ENCODE measurements at places on chromosomes 7 and 10.

DNA sequence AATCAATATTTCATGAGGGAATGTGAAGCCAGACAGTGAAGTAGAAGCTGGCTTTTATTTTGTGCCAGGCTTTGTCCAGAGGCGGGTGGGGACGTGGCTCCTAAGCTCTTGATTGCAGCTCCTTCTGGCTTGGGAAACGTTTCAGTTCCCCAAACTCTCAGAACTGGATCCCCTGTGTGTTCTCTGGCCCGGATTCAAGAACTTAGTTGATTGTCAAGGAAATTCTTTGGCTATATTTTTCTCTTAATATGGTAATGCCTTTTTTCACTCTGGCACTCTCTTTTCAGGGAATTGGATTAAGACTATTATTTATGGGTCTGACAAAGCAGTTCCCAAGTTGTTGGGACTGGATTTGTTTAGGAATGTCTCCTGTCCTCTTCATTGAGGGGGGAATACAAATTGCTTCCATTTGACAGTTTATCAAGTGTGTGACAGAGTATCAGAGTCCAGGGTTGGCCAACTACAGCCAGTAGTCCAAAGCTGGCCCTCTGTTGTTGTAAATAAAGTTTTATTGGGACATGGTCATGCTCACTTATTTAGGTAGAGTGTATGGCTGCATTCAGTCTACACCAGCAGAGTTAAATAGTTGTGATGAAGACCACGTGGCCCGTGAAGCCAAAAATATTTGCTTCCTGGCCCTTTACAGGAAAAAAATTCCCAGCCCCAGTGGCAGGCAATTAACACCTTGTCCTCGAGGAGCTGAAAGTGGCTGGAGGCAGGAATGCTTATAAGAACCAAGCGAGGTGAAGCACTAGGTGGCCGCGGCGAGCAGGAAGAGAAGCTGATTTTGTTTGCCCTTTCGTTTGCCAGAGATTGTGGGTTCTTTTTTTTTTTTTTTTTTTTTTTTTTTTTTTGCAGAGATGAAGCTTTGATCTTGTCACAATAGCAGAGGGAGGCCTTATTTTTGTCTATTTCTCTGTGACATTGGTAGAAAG lies 34.3 kb downstream of the HTRA1 start:
- DNase-seq, result no peak

GRCh38 chr10:92876509-92877036 lies 28.3 kb downstream of the EXOC6 start:
- DNase-seq, result no peak

DNA sequence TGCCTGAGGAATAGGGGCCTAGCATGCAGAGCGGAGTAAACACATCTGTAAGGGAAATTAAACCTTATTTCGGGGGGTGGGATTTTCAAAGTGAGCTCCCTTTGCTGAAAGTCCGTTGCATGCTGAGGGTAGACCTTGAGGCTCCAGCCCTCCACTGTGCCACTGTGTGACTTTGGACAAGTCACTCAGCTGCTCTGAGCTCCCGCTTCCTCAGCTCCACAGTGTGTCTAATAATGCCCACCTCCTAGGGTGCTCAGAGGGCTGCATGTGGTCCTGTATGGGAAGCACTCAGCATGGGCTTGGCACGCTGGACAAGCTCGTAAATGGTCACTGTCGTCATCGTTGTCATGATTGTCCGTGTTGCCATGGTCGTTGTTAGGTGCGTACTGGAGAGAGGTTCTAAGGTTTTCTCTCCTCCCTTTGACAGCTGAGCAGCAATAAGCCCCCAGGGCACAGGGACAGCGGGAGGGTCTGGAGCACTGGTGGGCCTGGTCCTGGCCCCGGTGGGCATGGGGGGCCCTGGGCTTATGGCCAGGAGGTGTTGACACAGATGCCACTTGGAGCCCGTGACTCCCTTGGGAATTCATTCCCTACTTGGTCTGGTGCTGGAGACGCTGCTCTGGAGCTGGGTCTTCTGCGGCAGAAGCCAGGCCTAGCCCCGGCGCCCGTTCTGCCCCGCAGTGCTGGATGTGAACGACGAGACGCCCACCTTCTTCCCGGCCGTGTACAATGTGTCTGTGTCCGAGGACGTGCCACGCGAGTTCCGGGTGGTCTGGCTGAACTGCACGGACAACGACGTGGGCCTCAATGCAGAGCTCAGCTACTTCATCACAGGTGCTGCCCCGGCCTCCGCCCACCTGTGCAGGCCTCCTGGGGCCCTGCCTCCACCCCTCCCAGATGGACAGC lies 13.1 kb downstream of the C10orf105 start:
- no peak for DNase-seq

DNA sequence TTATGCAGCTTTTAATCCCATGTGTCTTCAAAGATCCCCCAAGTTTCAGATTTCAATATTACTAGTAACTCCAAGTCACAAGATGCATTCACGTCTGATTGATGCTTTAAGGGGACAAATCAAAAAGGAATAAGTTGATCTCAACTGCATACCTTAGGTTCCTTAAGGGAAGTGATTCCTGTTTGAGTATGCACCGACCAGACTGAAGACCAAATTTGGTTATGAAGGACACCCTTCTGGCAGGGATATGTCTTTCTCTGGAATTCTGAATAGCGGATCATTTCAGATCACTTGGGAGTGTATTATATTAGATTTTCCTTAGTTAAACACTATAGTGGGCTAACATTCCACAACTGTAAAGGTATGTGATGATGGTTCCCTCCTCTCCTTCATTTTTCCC lies 4.3 kb downstream of the KIF5B start:
- no peak for DNase-seq

GRCh38 chr10:36899652-36900051 lies 225.7 kb upstream of the ANKRD30A start:
- no peak for DNase-seq

GRCh38 chr7:46853451-46853850 lies 728.5 kb downstream of the TNS3 start:
- no peak for DNase-seq

- DNase-seq, result no peak
Measured at GRCh38 chr7:50342616-50343114, 38.1 kb downstream of the IKZF1 start.

DNA sequence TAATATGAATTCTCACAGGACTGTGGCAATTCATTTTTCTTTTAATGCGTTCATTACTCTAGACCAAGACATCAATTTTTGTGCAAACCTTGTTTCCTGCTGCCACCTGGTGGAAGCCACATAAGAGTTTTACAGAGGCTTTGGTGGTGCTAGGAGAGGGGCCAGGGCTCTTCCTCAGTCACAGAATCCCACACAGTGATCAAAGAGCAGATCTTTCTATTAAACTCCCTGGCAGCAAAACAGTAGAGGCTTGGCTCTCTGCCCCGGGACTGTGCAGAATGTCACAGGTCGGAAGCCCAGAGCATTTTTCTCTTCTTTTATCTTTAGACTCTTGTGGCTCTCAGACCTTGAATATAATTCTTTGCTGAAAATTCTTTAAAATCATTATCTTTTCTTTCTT lies 506.4 kb upstream of the C7orf33 start:
- DNase-seq, result no peak

- DNase-seq, result no peak
Measured at GRCh38 chr10:90856261-90856660, 1.6 kb downstream of the HTR7 start.

- no peak for DNase-seq
Measured at GRCh38 chr10:44723619-44724325, 187.4 kb upstream of the TMEM72 start.
